Endothelial cell (in vitro differentiated cells): ENCODE measurements at places on chromosomes 6 and 20.

DNA sequence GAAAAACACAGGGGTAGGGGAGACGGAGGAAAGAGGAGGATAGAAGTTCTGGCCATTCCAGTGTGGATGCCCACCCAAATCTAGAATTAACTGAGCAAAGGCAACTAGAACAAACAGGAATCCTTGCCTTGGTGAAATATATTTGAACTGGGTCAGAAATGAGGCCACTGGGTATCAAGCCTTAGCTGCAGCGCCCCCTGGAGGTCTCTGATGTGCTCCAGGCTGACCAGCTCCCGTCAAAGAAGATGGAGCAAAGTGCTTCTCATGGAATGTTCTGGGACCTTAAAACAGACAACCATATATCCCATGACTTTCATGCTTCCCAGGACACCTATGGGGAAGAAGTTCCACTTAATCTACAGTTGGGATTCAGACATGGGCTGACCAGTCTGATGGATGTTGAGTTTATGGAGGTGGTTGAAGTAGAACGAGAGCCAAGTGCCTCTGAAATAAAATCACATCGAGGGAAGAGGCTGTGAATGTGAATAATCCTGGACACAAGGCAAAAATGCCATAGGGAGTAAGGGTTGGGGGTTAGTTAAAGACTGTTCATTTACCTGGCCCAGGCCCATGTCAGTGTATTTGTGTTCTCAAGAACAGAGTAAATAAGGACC is 50.4 kb downstream of the HLA-DPB1 start:
- peak; percentile 73 for DNase-seq

DNA sequence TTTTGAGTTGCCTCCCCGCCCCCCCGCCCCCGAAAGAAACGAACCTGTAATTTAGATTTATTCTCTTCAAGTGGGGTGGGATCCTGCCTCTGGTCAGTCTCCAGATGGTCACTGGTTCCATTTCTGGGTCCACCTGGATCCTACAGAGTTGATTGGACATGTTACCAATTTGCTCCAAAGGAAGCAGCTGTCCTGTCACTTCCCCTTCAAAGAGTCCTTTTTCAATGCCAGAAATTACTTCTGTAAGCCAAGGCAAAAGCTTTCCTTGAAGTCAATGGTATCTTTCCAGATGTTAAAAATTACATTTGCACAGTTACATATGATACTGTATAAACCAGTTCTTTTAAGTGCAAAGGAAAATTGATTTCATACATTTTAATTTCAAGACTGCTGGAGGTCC is 12.0 kb upstream of the ANKRD60 start:
- DNase-seq = no peak

GRCh38 chr6:35922139-35922554 is 1.2 kb upstream of the SRPK1 start:
- no peak for DNase-seq

- no peak for DNase-seq
Measured at GRCh38 chr6:106564476-106564875, 64.8 kb downstream of the RTN4IP1 start.

GRCh38 chr6:112432853-112433252 is 85.7 kb downstream of the RFPL4B start:
- no peak for DNase-seq

- no peak for DNase-seq
Measured at GRCh38 chr6:142339113-142339512, 37.3 kb downstream of the ADGRG6 start.

DNA sequence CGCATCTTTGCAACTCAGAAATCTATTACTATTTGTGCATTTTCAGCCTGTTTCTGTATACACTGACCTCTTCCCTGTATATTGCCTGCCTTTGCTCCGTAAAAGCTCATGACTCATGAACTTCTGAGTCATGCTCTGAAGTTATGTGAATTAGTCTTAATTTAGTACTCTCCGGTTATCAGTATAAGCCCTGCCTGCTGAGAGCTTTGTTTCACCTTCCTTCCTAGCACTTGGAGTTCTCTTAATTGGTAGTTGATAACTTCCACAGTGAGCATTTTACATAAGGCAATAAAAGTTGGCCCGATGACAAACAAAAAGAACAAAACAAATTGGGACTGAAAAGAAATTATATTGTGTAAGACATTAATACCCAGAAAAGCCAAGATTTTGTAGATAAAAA is 231.4 kb downstream of the GJA1 start:
- DNase-seq = no peak

DNA sequence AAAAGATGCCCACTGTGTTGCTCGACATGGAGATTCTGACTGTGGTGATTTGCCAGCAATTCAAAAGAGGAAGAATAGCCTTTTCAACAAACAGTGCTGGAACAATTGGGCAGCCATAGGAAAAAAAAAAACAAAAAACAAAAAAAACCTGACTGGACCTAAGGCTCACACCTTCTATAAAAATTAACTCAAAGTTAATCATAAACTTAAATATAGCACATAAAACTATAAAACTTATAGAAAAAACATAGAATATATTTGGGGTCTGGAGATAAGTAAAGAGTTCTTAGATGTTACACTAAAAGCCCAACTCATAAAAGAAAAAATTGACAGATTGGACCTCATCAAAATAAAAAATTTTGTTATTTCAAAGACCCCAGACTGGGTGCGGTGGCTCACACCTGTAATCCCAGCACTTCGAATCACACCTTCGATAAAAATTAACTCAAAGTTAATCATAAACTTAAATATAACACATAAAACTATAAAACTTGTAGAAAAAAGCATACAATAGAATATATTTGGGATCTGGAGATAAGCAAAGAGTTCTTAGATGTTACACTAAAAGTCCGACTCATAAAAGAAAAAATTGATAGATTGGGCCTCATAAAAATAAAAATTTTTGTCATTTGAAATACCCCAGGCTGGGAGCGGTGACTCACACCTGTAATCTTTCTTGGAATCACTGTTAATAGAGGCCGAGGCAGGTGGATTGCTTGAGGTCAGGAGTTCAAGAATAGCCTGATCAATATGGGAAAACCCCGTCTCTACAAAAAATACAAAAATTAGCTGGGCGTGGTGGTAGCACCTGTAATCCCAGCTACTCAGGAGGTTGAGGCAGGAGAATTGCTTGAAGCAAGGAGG is 115.6 kb upstream of the FAM83B start:
- no peak for DNase-seq

DNA sequence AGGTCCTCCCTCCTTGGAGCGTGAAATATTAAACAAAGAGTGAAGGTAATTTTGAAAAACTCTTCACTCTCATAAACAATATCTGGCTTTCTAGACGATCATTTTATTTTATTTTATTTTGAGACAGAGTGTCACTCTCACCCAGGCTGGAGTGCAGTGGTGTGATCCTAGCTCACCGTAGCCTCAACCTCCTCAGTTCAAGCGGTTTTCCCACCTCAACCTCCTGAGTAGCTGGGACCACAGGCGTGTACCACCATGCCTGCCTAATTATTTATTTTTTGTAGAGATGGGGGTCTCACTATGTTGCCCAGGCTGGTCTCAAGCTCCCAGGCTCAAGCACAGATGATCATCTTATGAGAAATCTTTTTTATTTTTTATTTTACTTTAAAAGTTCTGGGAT is 16.4 kb downstream of the ZNF831 start:
- no peak for DNase-seq

GRCh38 chr6:142421285-142422117 is 119.7 kb downstream of the ADGRG6 start:
- no peak for DNase-seq

- no peak for DNase-seq
Measured at GRCh38 chr6:15539722-15540270, 123.0 kb downstream of the DTNBP1 start.

GRCh38 chr6:133254552-133255228 is 13.5 kb downstream of the EYA4 start:
- no peak for DNase-seq

- DNase-seq = no peak
Measured at GRCh38 chr6:79627422-79627821, 3.7 kb upstream of the SH3BGRL2 start.
